ENCODE measurements at places on chromosomes 1 and 21. TPM values are rescaled to one million over a fixed set of nuclear protein-coding genes. Genes with fewer than 3 reads are reported as not detected.

- H3K4me1 ChIP-seq = peaks cover 9% of the 10 kb centered on the region
- DNase-seq = peak; percentile 77
These were observed 181.6 kb downstream of the KIF26B start for GRCh38 chr1:245336149-245336983.

DNA sequence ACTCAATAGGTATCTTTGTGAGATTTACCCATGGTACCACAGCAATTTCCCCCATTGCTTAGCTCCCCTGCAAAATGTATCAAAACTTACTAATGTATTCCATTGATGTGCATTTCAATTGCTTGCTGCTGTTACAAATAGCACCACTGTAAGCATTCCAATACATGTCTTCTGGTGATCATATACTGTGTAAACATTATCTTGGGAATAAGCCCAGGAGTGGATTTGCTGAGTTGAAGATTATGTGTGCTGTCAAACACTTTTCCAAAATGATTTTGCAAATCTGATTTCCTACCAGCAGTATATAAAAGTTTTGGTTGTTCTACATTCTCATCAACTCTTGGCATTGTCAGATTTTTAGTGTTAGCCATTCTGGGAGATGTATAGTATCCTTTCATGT lies 141.0 kb upstream of the KCTD3 start:
- H3K4me3 ChIP-seq = no peak overlapping the region
- DNase-seq = no peak
- no peaks in the 10 kb centered on the region for H3K36me3 ChIP-seq
- no peaks in the 10 kb centered on the region for H3K27me3 ChIP-seq
- no peaks in the 10 kb centered on the region for H3K4me1 ChIP-seq

DNA sequence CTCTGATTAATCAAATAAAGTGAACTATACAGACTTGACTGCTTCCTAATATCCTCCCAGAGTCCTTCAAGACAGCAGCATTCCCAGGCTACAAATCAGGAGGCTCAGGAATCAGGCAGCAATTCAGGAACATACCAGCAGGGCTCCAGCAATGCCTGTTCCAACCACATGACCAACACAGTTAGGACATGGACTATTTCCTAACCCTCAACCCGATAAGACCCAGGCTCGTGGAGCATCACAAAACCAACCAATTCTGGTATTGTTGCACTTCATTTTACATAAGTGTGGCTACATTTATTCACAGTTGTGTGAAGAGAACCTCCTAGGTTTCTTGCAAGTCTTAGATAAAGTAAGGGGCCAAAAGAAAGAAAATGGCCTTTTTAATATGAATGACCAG lies 546.2 kb upstream of the ADGRL2 start:
- peak; percentile 83 for DNase-seq
- H3K4me1 ChIP-seq = no peaks in the 10 kb centered on the region
- H3K4me3 ChIP-seq = no peak overlapping the region
- H3K27me3 ChIP-seq = no peaks in the 10 kb centered on the region

The SLC9C2 gene
- not detected for total RNA-seq

All from endodermal cell (in vitro differentiated cells).